ENCODE measurements at places on chromosomes 6 and 20. TPM values are rescaled to one million over a fixed set of nuclear protein-coding genes. Genes with fewer than 3 reads are reported as not detected.

Gene CDC5L
- 24.0 TPM for total RNA-seq

GRCh38 chr6:31355583-31355948 is 1.4 kb downstream of the HLA-B start:
- peaks cover 84% of the 10 kb centered on the region for H3K27me3 ChIP-seq
- H3K27ac ChIP-seq = no peak overlapping the region
- no peak for DNase-seq
- peaks cover 17% of the 10 kb centered on the region for H3K36me3 ChIP-seq
- H3K4me1 ChIP-seq = peaks cover 4% of the 10 kb centered on the region
- peak overlapping the region; percentile 60 for H3K4me3 ChIP-seq

GRCh38 chr6:137473598-137473997 is 20.6 kb downstream of the OLIG3 start:
- peaks cover 19% of the 10 kb centered on the region for H3K4me1 ChIP-seq
- no peak overlapping the region for H3K4me3 ChIP-seq
- H3K27ac ChIP-seq = no peak overlapping the region
- 0 out of 2 replicates have a peak, but pooled peaks cover 3% of the 10 kb centered on the region for H3K36me3 ChIP-seq

Gene HEY2
- 10.6 TPM for total RNA-seq

Gene RAD21L1
- total RNA-seq = 0.77 TPM

DNA sequence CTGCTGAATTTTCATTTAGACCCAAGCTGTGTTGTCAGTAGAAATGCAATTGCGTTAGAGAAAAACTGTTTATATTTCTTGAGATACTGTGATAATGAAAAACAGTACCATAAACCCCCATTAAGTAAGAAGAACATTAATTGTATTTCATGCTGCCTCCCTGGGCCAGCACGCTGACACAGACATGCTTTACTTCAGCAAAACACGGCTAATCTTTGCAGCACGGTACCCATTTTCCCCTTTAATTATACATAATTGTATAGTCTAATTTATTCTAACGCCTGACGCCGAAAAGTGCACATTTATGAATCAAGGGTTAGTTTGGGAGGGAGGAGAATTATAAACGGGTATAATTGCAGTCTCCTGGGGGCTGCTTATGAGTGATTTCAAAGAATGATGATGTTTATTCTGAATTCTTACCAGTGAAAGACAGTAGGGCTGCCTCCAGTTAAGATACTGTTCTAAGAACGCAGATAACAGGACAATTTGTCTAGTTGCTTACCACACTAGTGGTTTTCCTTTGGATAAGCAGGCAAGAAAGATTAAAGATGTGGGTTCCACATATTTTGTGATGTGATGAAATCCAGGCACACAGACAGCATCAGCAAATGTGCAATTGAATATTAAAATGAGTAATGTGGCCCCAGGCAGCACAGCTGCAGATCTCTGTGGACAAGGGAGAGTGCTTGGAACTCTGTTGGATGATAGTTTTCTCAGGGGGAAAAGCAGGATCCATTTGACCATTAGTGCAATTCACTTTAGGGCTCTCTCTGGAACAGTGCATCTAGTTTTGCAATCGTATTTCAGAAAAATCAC is 4.7 kb upstream of the SULF2 start:
- H3K36me3 ChIP-seq = no peaks in the 10 kb centered on the region
- no peak for DNase-seq
- no peak overlapping the region for H3K4me3 ChIP-seq

Gene GJE1
- total RNA-seq = not detected

Gene AHCY
- 401 TPM for total RNA-seq

Gene DEFB124
- total RNA-seq = not detected

DNA sequence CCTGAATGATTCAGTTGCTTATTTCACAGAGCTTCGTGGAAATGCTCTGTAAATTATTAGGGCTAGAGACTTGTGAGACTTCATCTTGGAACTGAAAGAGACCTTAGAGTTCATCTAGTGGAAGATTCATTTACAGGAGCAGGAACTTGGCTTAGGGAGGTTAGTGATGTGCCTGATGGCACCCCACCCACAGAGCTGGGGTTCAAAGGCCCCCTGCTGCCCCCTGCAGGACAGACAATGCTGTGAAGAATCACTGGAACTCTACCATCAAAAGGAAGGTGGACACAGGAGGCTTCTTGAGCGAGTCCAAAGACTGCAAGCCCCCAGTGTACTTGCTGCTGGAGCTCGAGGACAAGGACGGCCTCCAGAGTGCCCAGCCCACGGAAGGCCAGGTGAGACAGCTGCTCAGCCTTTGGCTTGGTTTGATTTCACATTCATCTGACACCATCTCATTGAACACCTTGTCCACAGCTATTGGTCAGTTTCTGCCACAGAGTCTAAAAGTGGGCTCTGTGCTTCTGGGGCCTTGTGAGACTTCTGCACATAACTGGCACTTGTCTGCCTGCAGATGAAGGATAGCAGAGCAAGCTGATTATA is 25.1 kb downstream of the MYBL2 start:
- no peaks in the 10 kb centered on the region for H3K4me1 ChIP-seq
- H3K27ac ChIP-seq = no peak overlapping the region
- H3K4me3 ChIP-seq = no peak overlapping the region
- H3K36me3 ChIP-seq = peaks cover 38% of the 10 kb centered on the region
- no peaks in the 10 kb centered on the region for H3K27me3 ChIP-seq

- no peak for DNase-seq
- no peaks in the 10 kb centered on the region for H3K27me3 ChIP-seq
- H3K4me1 ChIP-seq = peaks cover 5% of the 10 kb centered on the region
These were observed 104.0 kb downstream of the COL12A1 start for GRCh38 chr6:75101896-75102295.

- no peaks in the 10 kb centered on the region for H3K36me3 ChIP-seq
- peaks cover 45% of the 10 kb centered on the region for H3K4me1 ChIP-seq
- peak within 1 kb of the TSS; percentile 19 for H3K27ac ChIP-seq
- H3K4me3 ChIP-seq = peak within 1 kb of the TSS; percentile 89
These were observed at the start of gene SDC4 for GRCh38 chr20:45347936-45348778. Gene SDC4 (minus strand): TSS chr20:45348424. CDS start chr20:45348384, 40 bp downstream.
